ENCODE measurements at places on chromosomes 5 and 9.

DNA sequence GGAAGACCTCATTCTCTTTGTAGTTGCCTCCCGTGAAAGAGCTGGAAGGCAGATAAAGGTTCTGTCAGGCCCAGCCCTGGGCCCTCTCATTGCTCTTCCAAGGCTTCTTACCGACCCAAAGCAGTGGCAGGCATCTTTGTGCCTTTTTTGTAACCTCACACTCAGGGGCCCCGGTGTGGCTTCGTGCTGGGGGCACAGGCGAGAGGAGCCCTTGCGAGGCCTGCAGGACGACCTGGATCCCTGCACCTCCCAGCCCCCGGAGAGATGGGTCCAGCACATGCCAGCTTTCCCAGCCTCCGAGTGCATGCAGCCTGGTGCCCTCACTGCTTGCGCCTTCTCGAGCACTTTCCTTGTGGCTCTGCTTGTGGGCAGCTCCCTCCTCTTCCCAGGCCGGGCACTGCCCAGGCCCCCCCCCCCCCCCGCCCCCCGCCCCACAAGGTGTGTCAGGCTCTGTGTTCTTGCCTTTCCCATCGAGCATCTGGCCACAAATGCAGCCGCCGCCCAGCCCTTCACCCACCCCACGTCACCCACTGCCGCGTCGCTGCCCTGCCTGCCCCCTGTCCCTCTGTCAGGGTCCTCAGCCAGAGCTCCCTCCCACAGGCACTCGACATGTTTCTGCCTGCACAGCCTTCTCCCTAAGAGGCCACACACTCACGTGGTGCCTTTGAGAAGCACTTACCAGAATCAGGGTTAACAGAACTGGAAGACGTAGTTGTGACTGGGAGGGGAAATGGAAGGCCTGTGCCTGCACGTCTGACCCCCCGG lies 63.7 kb upstream of the CACNA1B start:
- DNase-seq, result no peak

DNA sequence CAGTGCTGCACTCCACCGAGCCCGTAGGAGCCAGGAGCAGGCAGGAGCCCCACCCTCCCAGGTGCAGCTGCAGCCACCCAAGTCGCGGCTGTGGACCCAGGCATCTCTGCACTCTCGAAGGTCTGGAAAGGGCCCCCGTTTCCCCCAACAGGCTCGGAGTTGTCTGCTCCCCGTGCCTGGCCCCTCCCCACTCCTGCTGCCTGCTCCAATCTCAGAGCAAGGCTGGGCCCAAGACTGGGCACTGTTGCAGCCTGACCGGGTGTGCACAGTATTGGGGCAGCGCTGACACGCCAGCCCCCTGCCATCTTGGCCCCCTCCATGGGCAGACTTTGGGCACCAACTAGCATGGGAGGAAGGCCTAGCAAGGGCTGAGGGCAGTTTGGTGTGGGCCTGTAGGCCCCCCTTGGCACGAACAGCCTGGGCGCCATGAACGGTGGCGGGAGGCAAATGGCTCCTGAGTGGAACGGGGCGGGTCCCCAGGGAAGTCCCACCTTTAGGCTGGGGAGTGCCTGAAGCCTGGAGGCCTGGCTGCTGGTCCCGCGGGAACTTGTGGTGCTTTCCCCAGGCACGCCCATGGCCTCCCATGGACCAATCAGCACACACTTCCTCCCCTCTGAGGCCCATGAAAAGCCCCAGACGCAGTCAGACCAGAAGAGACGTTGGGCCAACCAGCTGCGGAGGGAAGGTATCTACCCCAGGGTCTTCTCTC lies 60.4 kb downstream of the PSAT1 start:
- no peak for DNase-seq

DNA sequence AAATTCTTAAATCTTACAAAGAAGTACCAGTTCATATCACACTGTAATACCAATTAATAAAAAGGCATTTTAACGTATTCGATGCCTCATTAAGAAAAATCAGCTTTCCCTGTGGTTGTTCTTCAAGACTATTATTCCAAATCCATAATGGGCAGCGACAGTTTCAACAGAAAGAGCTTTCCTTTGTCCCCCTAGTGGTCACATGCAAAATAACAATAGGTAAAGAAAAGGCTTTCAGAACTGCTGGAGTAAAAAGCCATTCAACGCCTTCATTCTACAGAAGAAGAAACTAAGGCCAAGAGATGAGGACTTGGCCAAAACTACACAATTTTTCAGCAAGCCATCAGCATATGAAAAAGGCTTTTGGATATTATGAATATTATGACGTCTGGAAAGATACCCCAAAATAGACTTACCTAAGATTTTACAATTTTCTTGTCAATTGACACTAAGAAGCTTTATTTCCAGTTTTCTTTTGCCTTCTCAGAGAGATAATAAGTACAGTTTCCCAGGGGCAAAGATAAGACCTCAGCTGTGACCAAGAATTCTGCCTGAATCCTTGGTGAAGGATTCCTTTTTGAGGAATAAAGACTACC lies 6.7 kb upstream of the CDH6 start:
- peak; percentile 65 for DNase-seq

DNA sequence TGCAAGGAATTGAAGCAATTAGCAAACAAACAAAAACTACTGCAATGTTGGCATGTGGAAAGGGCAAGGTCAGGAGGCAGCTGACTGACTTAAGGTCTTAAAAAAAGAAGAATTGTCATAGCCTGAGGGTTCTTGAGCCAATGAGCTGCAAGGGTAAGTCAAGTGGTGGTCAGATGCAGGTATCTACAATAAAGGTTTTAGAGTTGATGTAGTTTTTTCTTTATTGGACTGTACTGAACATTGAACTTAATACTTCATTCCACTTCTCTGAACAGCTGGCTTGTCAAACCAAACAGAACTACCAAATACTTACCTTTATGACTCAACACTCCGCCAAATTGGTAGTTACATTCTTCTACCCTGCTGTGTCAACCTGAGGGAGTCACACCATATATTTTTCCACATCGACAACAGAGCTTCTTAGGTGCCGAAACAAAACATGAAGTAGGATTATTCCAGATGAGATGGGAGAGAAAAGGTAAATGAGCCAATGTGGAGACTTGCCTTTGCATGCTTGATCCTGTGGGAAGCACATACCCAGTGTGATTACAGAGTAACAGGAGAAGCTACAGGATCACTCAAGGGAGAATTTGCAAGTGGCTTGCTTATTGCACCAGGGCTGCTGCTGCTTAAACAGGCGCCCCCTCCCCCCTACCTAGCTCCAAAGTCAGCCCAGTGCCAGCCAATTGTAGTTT lies 35.3 kb downstream of the EQTN start:
- DNase-seq, result no peak

DNA sequence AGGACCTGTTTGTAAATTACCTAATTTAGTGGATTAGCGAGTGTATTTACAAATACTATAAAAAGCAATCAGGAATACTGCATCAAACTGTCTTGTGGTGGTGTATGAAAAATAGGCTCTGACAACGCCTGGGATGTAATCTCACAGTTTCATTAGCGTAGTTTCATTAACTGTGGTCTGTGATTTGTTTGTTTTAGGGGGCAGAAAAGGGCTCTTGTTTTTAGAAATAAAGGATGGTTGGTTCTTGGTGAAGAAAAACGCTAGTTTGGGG lies 1.4 kb downstream of the SLC44A1 start:
- no peak for DNase-seq

- DNase-seq, result no peak
Observed at GRCh38 chr5:125148706-125149105, 402.3 kb upstream of the ZNF608 start.

GRCh38 chr5:164597293-164597900 lies 1092.0 kb downstream of the MAT2B start:
- peak; percentile 22 for DNase-seq

- DNase-seq, result no peak
Observed at GRCh38 chr5:178308541-178309092, 76.0 kb upstream of the PHYKPL start.

- no peak for DNase-seq
Observed at GRCh38 chr9:84671586-84672521, 2.3 kb downstream of the NTRK2 start.

DNA sequence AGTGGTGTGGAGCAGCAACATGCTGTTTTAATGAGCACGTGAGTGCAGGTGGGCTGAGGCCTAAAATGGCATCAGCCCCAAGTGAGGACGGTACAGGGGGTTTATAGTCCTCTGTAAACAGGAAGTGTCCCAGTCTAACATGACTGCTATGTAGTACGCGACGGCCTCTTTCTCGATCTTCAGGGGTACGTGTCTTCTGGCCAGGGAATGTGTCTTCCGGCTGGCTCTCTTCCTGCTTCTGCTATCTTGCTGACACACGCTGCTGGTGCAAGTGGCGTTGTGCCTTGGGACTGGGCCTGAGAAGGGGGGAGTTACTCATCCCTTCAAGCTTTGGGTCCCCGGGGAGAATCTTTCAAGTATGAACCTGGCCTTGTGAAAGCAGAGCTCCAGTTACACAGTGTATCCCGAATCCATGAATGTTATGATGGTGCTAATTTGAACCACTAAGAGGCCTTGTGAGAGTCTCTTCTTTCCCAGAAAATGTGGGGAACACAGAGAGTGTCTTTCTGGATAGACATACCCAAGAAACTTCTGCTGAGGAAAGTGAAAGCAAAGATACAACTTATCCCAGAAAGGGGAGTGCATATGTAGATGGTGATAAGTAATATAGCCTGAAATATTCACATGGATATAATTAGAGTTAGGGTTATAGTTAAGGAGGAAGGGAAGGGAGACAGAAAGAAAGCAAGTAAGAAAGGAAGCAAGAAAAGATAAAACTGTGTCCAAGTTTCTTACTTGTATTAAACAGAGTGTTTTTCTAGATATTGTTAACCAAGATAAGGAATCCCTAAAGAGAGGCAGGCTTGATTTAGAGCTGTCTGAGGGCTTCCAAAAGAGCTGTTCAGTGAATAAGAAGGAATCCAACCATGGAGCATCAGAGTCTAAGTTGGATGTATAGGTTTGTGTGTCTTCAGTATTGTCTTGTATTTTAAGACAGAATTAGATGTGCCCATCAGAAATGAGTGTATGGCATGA lies 35.5 kb upstream of the ANXA2R start:
- peak; percentile 88 for DNase-seq

- peak; percentile 41 for DNase-seq
Observed at GRCh38 chr5:131794586-131794985, 2.2 kb downstream of the FNIP1 start.

- peak; percentile 71 for DNase-seq
Observed at GRCh38 chr5:137778772-137779564, 24.8 kb upstream of the HNRNPA0 start.

DNA sequence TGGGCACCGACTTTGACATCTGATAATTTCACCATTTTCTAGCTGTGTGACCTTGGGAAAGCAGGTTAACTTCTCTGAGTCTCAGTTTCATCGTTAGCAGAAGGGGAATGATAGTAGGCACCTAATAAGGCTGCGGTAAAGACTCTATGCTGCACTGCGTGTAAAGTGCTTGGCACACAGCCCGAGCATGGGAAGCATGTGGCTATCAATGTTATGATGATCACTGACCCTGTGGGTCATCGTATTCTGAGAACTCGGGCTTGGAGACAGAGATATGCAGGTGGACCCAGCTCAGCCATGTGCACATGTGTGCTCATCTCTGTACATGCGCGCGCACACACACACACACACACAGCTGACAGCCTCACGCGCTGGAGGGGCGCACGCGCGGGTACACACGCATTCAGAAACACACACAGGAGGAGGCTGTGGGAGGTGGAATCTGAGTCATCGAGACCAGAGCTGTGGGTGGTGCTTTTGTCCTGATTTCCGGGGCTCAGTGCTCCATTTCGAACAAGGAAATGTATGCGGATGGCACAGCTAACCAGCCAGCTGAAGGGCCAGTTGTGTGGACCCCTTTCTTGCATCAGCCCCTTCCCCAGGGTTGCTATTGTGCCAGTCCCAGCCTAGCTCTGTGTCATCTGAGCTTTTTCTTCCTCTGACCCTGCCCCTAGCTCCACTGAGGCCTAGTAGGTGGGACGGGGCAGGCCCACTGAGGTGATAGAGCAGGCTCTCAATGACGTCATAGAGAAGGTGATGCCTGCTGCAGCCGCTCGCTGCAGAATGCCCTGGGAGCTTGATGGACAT lies 11.1 kb upstream of the ARAP3 start:
- DNase-seq, result no peak

- DNase-seq, result no peak
Observed at GRCh38 chr5:111345731-111346130, 121.5 kb downstream of the CAMK4 start.

DNA sequence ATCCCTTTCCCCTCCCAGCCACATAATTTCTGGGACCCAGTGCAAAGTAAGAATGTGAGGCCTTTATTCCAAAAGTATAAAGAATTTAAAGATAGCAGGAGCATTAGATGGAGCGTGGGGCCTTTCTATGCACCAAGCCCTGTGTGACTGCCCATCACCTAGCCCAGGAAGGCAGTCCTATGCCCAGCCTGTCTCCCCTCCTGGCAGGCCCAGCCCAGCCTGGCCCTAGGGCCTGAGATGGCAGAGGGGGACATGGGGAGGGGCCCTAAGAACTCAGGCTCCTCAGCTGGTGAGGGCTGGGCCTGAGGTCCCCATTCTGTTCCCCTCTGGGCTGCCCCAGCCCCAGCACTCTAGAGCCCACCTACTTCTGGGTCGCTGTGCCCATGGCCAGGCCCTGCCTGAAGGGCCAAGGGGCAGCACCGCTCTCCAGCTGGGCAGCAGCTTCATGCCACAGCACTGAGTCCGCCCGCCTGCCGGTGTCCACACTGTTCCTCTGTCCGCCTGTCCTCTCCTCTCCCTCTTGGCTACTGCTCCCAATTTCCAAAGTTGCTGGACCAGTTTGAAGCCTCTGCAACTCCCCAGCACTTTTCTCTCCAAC lies 995 bp upstream of the SLC23A1 start:
- DNase-seq, result no peak

GRCh38 chr5:101084353-101084752 lies 181.3 kb upstream of the ST8SIA4 start:
- peak; percentile 95 for DNase-seq

GRCh38 chr9:88754452-88754851 lies 219.5 kb downstream of the NXNL2 start:
- DNase-seq, result no peak

All from hematopoietic multipotent progenitor cell treated with erythropoietin and hydrocortisone succinate and interleukin-3 and kit ligand, for 8 days (in vitro differentiated cells).